ENCODE measurements at places on chromosomes 13 and 19.

DNA sequence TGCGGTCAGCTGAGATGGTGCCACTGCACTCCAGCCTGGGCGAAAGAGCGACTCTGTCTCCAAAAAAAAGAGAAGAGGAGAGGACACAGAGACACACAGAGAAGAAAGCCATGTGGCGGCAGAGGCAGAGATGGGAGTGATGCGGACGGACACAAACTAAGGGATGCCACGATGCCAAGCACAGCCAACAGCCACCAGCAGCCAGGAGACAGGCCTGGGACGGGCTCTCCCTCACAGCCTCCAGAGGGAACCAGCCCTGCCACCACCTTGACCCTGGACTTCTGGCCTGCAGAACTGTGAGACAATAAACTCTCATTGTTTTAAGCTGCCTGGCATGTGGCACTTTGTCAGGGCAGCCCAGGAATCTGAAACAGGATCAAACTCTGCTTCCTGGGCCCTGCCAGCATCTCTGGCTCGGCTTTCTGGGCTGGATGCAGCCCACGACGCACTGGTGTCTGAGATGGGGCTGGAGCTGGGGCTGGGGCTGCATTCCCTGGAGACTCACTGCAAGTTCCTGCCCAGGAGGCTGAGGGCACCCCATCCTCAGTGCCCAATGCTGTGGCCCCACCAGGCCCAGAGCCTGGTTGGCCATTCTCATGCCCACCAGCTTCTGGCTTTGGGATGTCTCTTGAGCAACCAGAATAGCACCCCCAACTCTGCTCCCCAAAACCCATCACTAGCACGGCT lies 3.0 kb downstream of the F2RL3 start:
- no peak for DNase-seq

DNA sequence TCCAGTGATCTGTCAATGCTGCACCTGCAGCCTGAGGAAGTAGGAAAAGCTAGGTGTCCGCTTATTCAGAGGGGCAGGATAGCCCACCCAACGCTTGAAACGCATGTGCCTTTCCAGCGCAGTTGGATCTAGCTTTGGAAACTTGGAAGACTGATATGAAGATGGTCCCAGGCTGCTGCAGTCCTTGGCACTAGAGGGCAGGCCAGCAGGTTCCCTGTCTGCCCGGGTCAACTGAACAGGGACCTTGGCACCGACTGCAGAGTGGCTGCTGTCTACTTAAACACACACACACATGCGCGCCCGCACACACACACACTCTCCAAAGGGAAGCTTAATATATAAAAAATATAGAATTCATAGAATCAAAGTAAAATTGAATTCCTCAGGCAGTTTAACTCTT lies 100.0 kb downstream of the TSHZ3 start:
- no peak for DNase-seq

GRCh38 chr19:803099-803561 lies 5.9 kb downstream of the PTBP1 start:
- no peak for DNase-seq

DNA sequence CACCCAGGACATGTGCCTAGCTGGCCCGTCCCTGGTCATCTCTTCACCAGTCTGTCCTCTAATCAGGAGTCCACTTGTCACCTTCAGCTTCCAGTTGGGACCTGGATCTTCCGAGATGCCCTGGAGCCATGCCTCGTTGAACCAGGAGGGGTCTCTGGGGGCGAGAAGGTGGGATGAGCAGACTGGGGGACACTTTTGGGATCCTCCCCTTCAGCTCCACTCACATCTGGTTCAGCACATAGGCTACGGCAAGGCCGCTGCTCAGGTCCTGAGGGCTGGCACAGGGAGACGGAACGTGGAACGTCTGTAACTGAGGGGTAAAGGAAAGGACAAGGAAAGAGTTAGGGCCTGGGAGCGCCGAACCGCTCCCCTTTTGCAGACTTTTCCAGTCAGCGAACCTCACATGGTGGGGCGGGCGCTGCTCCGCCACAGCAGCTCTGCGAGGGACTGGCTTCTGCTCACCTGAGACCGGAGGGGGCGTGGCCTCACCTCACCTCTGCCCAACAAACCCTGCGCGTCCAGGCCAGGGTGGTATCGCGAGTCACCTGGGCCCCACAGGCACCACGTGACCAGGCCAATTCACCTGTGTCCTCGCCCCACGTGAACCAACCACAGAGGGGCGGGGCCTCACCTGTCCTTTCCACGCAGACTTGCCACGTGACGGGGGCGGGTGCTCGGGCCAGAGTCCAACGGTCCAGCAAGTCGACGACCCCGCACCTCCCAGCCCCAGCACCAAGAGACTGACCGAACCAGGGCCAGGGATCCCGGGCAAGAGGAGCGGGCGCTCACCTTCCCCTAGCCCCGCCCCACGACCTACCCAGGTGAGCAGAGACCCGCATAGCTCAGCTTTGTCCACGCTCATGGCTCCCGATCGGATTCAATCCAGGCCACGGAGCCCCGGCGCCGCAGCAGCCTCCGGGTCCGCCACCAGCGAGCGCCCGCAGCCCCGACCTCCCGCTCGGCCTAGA lies at the start of gene HOOK2:
HOOK2 (minus strand) TSS at position 965 of the 968 bp plus-strand sequence; CDS start at position 862, 103 bp downstream.
- DNase-seq = no peak

Measured in iPS DF 19.7 (cell line).